Esophagus muscularis mucosa (tissue), 4 donors: ENCODE measurements at places on chromosomes 12 and 14. TPM values are rescaled to one million over a fixed set of nuclear protein-coding genes. Genes with fewer than 3 reads are reported as not detected.
A peak's percentile ranks its signal among the peaks of the same experiment; 100 is the strongest.

Gene RTL1
- not detected for total RNA-seq

GRCh38 chr12:87198181-87198580 lies 831.0 kb downstream of the C12orf50 start:
- DNase-seq: no peak
- no peaks in the 10 kb centered on the region for H3K27me3 ChIP-seq
- H3K4me1 ChIP-seq: no peaks in the 10 kb centered on the region
- H3K27ac ChIP-seq: no peak overlapping the region
- no peak overlapping the region for H3K4me3 ChIP-seq

GRCh38 chr14:71497645-71498086 lies 434.6 kb upstream of the RGS6 start:
- H3K4me3 ChIP-seq: no peak overlapping the region
- no peak overlapping the region for H3K27ac ChIP-seq
- DNase-seq: no peak
- no peaks in the 10 kb centered on the region for H3K27me3 ChIP-seq

Gene SLIRP
- total RNA-seq: 247 TPM

DNA sequence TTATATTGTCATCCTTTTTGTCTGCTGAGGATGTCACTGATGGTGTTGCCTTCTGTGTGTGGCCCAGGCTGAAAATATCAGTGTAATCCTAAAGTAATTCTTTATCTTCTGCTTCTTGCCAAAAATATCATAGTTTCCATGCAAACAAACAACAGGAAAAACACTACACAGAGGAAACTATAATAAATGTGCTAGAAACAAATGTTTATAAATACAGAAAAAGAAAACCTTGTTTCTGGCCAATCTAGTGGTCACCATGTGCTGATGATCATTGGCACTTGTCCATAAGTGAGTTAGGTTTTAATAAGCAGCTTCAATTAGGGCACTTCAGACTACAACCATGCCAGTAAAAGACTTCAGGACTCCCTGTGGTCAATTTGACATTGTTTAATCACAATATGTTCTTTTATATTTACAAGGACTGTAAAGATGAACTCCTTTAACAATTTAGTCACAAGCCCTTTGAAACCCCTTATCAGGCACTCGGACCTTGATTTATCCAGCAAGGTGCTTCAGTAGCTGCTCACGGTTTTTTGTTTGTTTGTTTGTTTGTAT lies 124.8 kb downstream of the TMTC3 start:
- DNase-seq: no peak
- no peaks in the 10 kb centered on the region for H3K36me3 ChIP-seq
- H3K27ac ChIP-seq: no peak overlapping the region
- H3K4me3 ChIP-seq: no peak overlapping the region

Gene FZD10
- 1.5 TPM for total RNA-seq

DNA sequence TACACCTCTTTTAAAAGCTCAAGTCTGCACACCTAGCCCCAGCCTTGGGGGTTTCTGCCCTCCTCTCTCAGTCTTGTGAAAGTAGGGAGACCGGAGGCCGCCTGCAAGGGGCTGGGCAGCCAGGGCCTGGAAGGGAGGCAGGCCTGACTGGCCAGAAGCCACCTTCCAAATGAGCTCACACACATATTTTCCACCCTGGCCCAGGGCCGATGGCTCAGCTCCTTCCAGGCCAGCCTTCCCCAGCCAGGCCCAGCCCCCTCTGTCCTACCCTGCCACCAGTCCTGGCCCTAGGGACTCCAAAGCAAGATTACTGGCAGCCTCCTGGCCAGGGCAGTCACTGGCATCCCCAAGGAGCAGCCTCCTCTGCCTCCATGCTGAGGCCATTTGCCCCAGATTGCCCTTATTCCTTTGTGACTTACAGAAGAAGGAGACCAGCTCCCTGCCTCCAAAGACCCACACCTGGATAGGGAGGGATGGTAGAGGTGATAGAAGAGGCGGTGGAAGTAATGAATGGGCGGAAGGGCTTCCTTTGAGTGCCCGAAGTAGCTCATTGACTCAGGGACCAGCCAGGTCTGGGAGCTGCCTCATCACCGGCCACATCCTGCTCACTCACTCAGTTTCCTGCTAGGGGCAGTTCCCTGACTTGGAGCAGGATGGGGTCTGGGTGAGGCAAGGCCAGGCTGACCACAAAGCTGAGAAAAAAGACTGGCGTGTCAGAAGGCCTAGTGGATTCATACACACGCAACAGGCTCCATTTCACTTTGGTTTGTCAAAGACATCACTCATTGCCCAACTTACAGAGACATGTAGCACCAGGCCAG lies 14.8 kb downstream of the MMP14 start:
- H3K4me3 ChIP-seq: no peak overlapping the region
- peaks cover 64% of the 10 kb centered on the region for H3K4me1 ChIP-seq
- H3K36me3 ChIP-seq: peaks cover 10% of the 10 kb centered on the region

GRCh38 chr14:96917442-96917963 lies 120.3 kb downstream of the VRK1 start:
- no peak overlapping the region for H3K4me3 ChIP-seq
- H3K27me3 ChIP-seq: no peaks in the 10 kb centered on the region
- no peaks in the 10 kb centered on the region for H3K36me3 ChIP-seq
- no peak for DNase-seq
- H3K27ac ChIP-seq: no peak overlapping the region

- peak overlapping the region; percentile 96 for H3K27ac ChIP-seq
- no peaks in the 10 kb centered on the region for H3K27me3 ChIP-seq
- peaks cover 100% of the 10 kb centered on the region for H3K4me1 ChIP-seq
Observed at GRCh38 chr14:77103951-77104350, 5.9 kb downstream of the CIPC start.

GRCh38 chr14:99314623-99315022 lies 42.6 kb upstream of the BCL11B start:
- H3K27ac ChIP-seq: no peak overlapping the region
- no peaks in the 10 kb centered on the region for H3K36me3 ChIP-seq
- DNase-seq: no peak
- no peaks in the 10 kb centered on the region for H3K4me1 ChIP-seq

Gene ERG28
- total RNA-seq: 6.6 TPM

- H3K4me1 ChIP-seq: peaks cover 3% of the 10 kb centered on the region
- no peaks in the 10 kb centered on the region for H3K27me3 ChIP-seq
- no peak overlapping the region for H3K4me3 ChIP-seq
- H3K27ac ChIP-seq: peak overlapping the region; percentile 7
- no peaks in the 10 kb centered on the region for H3K36me3 ChIP-seq
Observed at GRCh38 chr14:72742838-72743195, 151.1 kb downstream of the DPF3 start.

DNA sequence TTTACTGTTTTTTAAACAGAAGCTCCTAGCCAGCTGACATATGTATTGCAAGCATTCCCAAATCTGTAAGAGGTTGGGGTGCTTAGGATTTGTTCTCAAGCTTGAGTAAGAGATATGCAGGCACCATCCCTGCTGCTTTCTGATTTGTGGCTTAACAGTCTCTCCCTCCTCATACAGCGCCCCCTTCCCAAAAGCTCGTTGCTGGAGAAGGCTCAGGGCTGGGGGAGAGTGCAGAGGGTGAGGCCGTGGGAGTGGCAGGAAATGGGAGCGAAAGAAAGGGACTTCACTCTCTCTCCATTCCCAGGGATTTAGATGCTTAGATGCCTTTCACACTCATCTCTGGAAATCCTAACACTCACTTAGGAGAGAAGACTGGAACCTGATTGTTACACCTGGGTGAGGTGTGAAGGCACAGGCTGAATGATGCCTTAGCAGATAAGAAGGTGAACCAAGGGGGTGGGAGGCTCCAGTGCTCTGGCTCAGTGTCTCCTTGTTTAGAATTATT lies 172.0 kb downstream of the C12orf75 start:
- H3K27ac ChIP-seq: no peak overlapping the region
- H3K4me3 ChIP-seq: no peak overlapping the region
- DNase-seq: peak; percentile 70
- H3K4me1 ChIP-seq: no peaks in the 10 kb centered on the region
- H3K27me3 ChIP-seq: no peaks in the 10 kb centered on the region

DNA sequence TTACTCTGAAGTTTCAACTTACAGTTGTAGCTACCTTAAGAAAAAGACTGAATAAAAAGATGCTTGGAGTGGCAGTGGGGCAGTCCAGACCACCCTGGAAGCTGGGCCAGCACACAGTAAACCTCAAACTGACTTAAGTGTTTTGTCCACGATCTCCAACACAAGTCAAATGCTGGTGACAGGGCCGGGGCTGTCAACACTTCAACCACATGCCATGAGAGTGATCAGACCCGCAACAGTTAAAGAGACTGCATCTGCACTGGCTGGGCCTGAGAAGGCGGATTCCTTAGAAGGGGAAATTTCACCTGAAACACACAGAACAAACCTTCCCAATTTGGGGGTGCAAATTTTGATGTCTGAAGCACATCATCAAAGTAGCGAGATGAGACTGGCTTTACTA lies 223.5 kb upstream of the CAND1 start:
- H3K4me3 ChIP-seq: no peak overlapping the region
- H3K27ac ChIP-seq: no peak overlapping the region
- no peak for DNase-seq
- H3K4me1 ChIP-seq: peaks cover 17% of the 10 kb centered on the region
- H3K27me3 ChIP-seq: no peaks in the 10 kb centered on the region
